ENCODE measurements at places on chromosomes 12 and 14. TPM values are rescaled to one million over a fixed set of nuclear protein-coding genes. Genes with fewer than 3 reads are reported as not detected.

GRCh38 chr14:80202888-80203562, 8.3 kb downstream of the DIO2 start:
- no peak overlapping the region for H3K4me3 ChIP-seq
- no peaks in the 10 kb centered on the region for H3K4me1 ChIP-seq
- H3K36me3 ChIP-seq, result no peaks in the 10 kb centered on the region
- no peak for DNase-seq
- H3K27ac ChIP-seq, result no peak overlapping the region
- no peaks in the 10 kb centered on the region for H3K27me3 ChIP-seq

Gene ASIC1
- polyA plus RNA-seq, result 0.69 TPM

- DNase-seq, result no peak
- peaks cover 12% of the 10 kb centered on the region for H3K4me1 ChIP-seq
Measured at GRCh38 chr14:61140872-61141271, 140.3 kb downstream of the TMEM30B start.

GRCh38 chr12:39692258-39692853, 72.8 kb upstream of the ABCD2 start:
- H3K4me3 ChIP-seq, result no peak overlapping the region
- H3K27ac ChIP-seq, result no peak overlapping the region
- H3K36me3 ChIP-seq, result no peaks in the 10 kb centered on the region
- DNase-seq, result peak; percentile 7

DNA sequence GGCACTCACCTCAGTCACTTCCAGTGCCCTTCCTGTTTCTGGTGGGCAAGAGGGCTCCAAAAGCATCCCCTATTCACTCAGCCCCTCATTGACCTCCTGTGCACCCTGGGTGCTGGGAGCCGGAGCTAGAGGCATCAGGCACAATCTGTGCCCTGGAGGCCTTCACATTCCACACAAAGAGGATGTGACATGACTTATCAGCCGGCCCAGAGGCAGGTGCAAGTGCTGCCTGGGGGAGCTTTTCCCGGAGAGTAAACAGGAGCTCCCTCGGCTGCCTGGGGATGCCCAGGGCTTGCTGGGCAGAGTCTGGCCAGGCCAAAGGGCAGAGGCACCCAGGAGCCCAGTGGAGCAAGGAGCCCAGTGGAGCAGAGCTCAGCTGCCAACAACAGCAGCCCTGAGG, 64.5 kb downstream of the BCL11B start:
- H3K27me3 ChIP-seq, result no peaks in the 10 kb centered on the region
- H3K36me3 ChIP-seq, result no peaks in the 10 kb centered on the region
- H3K4me1 ChIP-seq, result no peaks in the 10 kb centered on the region
- no peak overlapping the region for H3K4me3 ChIP-seq
- DNase-seq, result no peak

Data from lung (tissue), 17 donors.